ENCODE measurements at places on chromosomes 4 and X. TPM values are rescaled to one million over a fixed set of nuclear protein-coding genes. Genes with fewer than 3 reads are reported as not detected.

CLDN34 gene
- not detected for total RNA-seq

TRMT2B gene
- total RNA-seq: 12.8 TPM

FAM47A gene
- total RNA-seq: not detected

TRIM75 gene
- not detected for total RNA-seq

XAGE1A gene
- total RNA-seq: not detected

EFHC2 gene
- total RNA-seq: not detected

ASB11 gene
- total RNA-seq: not detected

RHOXF1 gene
- not detected for total RNA-seq

PYURF gene
- total RNA-seq: 79.6 TPM

VEGFC gene
- total RNA-seq: 14.0 TPM

TMPRSS11B gene
- total RNA-seq: not detected

ZFP42 gene
- not detected for total RNA-seq

MED12 gene
- 74.4 TPM for total RNA-seq

CCKAR gene
- not detected for total RNA-seq

UNC5C gene
- 8.1 TPM for total RNA-seq

TMPRSS11E gene
- not detected for total RNA-seq

BEND2 gene
- total RNA-seq: not detected

LAMTOR3 gene
- total RNA-seq: 41.3 TPM

NDST3 gene
- total RNA-seq: not detected

EIF2S3 gene
- total RNA-seq: 99.1 TPM

ZMAT1 gene
- total RNA-seq: 14.5 TPM

CLCN3 gene
- total RNA-seq: 30.3 TPM

PLS3 gene
- total RNA-seq: 62.7 TPM

MAGEA4 gene
- not detected for total RNA-seq

GIMD1 gene
- total RNA-seq: not detected

CITED1 gene
- 4.7 TPM for total RNA-seq

CACNA1F gene
- 0.32 TPM for total RNA-seq

CTAG1A gene
- total RNA-seq: not detected

PAGE2B gene
- not detected for total RNA-seq

ARHGEF9 gene
- 9.0 TPM for total RNA-seq

MSANTD1 gene
- total RNA-seq: 0.63 TPM

SATL1 gene
- not detected for total RNA-seq

CXorf51B gene
- not detected for total RNA-seq

NAA11 gene
- not detected for total RNA-seq

SPIN2A gene
- 0.65 TPM for total RNA-seq

FOXP3 gene
- not detected for total RNA-seq

IL15 gene
- total RNA-seq: 3.9 TPM

PRMT9 gene
- 7.6 TPM for total RNA-seq

MEPE gene
- total RNA-seq: not detected

IL1RAPL1 gene
- 0.93 TPM for total RNA-seq

PLAC1 gene
- total RNA-seq: not detected

GNRHR gene
- total RNA-seq: not detected

TSPAN6 gene
- 32.4 TPM for total RNA-seq

NEXMIF gene
- 0.32 TPM for total RNA-seq

ANOS1 gene
- total RNA-seq: 15.7 TPM
